ENCODE measurements at places on chromosomes 12 and 14.
A peak's percentile ranks its signal among the peaks of the same experiment; 100 is the strongest.

DNA sequence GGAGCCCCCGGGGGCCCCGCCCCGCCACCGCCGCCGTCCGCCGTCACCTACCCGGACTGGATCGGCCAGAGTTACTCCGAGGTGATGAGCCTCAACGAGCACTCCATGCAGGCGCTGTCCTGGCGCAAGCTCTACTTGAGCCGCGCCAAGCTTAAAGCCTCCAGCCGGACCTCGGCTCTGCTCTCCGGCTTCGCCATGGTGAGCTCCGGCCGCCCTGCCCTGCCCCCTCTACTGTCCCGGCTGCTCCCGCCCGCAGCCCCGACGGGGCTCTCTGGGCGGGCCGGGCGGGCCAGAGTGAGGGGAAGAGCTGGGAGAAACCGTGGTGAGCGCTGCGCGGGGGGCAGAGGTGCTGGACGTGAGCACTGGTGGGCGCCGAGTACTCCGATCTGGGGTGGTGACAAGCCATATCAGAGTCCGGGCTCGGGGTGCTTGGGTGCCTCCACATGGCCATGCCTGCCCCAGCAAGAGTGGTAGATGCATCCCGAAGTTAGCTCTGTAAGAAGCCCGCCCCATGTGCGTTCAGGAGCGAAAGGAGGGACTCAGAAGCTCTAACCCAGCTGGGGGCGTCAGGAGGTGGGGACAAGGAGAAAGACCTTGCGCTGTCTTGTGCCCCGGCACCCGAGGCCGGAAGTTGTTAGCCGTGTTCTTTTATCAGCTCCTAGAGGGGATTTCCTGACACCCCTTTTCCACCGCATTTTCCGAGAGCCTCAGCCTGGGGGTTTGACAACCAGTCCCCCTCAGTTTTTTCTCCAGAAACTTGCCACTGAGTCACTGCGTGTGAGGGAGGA, 717 bp downstream of the ORAI1 start:
- DNase-seq, result no peak

- DNase-seq, result no peak
Observed at GRCh38 chr14:25055992-25056687, 6.2 kb upstream of the STXBP6 start.

- DNase-seq, result no peak
Observed at GRCh38 chr12:25317553-25317952, 66.8 kb upstream of the KRAS start.

GRCh38 chr12:66624806-66625205, 54.1 kb downstream of the GRIP1 start:
- no peak for DNase-seq

DNA sequence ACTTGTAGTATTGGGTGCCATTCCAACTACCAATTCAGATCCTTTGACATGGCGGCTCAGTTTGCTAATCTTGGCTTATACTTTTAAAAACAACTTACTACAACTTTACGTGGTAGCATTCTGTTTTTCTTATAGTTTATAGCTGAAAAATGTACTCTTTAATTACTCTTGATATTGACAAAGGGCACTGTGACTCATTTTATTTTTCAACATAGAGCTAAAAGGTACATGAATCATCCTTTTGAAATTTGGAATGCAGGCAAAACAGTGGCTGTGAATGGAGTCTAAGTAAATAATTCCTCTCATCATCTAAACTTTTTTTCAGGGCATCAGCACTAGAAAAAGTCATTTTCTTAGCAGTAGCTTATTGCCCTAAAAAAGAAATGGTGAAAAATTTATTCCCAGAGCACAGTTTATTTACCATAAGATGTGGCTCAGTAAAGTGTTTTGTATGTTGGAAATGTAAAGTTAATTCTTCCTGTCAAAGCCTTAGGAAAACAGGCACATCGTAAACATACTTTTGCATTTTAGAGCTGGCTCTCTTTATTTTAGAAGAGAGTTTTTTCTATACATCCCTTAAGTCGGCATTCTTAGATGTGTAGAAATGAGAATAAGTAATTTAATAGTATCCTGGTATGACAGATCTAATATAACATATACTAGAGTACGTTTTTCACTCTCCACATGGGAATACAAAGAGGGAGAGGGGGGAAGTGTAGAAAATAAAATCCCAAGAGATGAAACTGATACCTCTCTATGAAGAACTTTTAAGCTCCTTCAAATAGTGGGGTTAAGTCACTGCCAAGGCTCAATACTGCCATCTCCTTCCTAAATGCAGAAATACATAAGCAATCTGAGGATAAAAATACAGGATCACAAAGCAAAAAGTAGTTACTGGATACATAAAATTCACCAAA, 55.2 kb downstream of the SLC25A21 start:
- no peak for DNase-seq

- DNase-seq, result no peak
Observed at GRCh38 chr12:5348491-5348890, 83.4 kb upstream of the NTF3 start.

DNA sequence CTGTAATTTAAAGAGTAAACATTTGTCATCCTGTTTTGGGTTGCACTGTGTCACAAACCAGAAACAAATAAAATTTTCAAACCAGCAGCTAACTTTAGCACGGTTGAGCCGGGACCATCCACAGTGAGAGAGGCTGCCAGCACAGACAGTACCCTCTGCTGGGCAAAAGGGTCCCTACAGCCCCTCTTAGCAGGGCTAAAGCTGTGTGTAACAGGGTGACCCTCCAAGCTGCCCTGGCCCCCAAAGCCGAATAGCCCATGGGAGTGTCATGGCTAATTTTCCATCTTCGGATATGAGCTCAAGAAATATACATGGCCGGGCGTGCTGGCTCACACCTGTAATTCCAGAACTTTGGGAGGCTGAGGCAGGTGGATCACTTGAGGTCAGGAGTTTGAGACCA, 157.1 kb upstream of the GRIN2B start:
- no peak for DNase-seq

DNA sequence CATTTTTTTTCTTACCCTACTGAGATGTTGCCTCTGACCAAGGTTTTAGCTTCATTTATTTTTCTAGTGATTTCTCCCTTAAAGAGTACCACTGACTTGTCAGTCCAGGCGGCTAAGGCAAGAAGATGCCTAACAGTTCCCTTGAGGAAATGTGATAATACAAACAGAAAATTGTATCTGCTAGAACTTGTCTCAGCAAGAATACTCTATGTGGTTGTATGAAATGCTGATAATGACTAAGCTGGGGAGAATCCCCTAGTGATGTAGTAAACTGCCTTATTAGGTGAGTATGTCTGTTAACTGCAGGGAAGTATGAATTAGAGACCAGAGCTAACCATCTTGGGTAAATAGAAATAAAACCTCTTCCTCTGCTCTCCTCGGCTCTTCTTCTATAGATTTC, 6.7 kb downstream of the C12orf54 start:
- peak; percentile 45 for DNase-seq

DNA sequence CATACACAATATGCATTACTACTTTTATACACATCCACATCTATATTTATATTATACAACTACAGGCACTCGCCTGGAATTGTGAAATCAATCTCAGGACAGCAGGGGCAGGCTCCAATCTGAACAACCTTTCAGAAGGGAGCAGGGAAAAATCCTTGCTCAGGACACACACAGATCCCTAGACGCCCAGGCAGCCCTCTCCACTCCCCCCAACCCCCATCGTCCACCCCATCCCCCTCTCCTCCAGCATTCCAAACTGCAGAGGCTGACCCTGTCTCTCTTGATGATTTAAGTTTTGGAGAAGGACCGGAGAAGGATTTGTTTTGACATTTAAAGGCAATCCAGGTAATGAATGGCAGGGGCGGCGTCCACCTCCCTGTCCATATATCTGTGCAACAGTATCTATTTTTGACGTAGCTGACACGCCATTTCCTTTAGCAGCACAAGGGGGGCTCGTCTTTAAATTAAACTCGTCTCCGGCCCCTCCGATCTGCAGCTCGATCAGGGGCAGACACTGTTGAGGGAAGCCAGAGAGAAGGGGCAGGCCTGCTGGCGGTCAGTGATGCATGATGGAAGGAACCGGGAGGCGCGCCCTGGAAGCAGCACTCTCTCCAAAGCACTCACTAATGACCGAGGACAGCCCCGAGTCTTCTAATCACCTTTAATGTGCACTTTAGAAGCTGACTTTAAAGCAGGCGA, 95.0 kb upstream of the TBX5 start:
- no peak for DNase-seq

- DNase-seq, result peak; percentile 38
Observed at GRCh38 chr12:7282844-7283243, 21.0 kb upstream of the ACSM4 start.

DNA sequence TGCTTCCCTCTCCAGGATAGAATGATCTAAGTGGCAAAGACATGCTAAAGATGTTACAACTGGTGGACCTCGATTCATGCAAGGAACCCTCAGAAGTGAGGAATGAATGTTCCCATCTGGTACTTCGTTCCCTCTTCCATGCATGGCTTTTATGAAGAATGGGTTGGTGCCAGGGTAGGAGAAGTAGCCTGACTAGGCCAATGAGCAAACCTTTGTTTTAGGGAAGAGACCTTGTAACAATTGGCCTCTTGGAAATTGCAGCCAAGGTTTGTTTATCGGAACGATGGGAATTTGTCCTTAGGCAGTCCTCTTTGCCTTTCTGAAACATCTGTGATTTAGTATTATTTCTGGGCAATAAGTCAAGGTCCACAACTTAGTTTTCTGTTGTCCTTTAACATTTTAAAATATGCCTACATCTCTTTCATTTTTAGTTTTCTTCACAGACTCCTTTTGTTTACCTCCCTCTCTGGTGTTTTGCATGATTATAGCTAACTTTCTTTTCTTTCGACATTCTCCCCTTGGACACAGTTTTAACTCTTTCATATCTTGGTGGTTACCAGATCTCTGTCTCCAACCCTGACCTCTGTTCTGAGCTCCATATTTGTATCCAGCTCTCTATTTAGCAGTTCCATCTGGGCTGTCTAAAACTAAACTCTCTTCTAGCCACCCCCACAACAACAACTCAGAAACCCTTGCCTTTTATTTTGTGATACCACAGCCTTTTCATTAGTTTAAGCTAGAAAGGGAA, 70.0 kb downstream of the DIP2B start:
- no peak for DNase-seq

DNA sequence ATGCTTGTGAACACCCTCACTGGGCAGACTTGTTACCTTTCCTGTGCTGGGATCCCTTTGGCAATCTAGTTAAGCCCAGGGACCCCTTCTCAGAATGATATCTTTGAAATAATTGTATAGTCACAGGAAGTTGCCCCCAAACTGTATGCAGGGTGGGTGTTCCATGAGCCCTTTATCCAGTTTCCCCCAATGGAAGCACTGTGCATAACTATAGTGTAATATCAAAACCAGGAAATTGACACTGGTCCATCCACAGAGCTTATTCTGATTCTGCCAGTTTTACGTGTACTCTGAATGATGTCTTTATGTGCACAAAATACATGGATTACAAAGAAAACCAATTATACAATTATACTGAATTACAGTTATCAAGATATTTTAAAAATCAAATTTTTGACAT, 24.2 kb downstream of the NGB start:
- DNase-seq, result no peak

DNA sequence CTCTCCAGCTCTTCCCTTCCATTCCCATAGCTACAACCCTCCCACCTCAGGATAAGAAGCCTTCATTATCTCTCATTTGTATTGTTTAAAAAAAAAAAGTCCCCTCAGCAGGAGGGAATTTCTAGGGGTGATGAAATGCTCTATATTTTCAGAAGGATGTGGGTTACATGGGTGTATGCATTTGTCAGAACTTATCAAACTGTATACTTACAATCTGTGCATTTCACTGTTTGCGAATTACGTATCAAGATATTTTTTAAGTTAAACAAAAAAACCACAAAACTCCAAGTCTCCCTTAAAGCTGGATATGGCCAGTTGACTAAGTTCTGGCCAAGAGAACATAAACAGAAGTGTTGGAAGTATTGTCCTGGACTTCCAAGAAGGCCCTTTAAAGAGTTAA, 2.0 kb upstream of the FKBP11 start:
- no peak for DNase-seq
